GM23338 (cell line): ENCODE measurements at places on chromosomes 4 and X. TPM values are rescaled to one million over a fixed set of nuclear protein-coding genes. Genes with fewer than 3 reads are reported as not detected.

- H3K27ac ChIP-seq = no peak overlapping the region
- no peaks in the 10 kb centered on the region for H3K36me3 ChIP-seq
- H3K4me1 ChIP-seq = no peaks in the 10 kb centered on the region
- no peak overlapping the region for H3K4me3 ChIP-seq
Observed at GRCh38 chrX:82848111-82848510, 660.0 kb upstream of the POU3F4 start.

DNA sequence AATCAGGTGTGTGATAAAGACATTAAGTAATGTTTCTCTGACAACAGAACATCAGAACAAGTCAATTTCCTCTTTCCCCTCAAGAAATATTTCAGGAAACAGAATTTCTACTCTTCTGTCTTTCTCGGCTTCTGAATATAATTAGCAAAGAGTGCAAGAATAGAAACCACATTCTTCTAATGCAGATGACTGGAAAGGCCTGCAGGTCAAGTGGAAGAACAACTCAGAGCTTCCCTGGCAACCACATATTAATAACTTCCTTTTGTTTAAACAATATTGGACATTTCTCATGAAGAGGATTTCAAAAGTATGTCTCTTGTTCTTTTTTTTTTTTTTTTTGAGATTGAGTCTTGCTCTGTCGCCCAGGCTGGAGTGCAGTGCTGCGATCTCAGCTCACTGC lies 225.5 kb downstream of the PARM1 start:
- DNase-seq = no peak
- H3K36me3 ChIP-seq = no peaks in the 10 kb centered on the region
- H3K27me3 ChIP-seq = no peaks in the 10 kb centered on the region
- H3K4me1 ChIP-seq = no peaks in the 10 kb centered on the region
- H3K4me3 ChIP-seq = no peak overlapping the region

- no peak for DNase-seq
- H3K27ac ChIP-seq = no peak overlapping the region
- no peaks in the 10 kb centered on the region for H3K27me3 ChIP-seq
- H3K4me3 ChIP-seq = no peak overlapping the region
Observed at GRCh38 chr4:125388613-125389012, 73.9 kb downstream of the FAT4 start.

DNA sequence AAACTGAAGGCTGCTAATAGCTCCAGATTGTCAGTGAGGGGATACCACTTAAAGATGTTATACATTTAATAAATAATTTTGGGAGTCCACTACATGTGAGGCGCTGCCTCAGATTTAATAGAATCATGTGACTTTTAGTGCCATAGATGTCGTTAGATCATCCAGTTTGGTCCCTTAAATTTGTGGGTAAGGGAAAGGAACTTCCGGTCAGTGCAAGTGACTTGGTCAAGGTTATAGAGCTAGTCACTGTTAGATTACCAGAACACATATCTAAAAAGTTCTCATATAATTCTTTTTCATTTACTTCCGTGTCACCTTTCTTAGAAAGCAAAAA lies 529 bp upstream of the UBA6 start:
- no peaks in the 10 kb centered on the region for H3K27me3 ChIP-seq
- no peak for DNase-seq
- peaks cover 8% of the 10 kb centered on the region for H3K4me1 ChIP-seq

DNA sequence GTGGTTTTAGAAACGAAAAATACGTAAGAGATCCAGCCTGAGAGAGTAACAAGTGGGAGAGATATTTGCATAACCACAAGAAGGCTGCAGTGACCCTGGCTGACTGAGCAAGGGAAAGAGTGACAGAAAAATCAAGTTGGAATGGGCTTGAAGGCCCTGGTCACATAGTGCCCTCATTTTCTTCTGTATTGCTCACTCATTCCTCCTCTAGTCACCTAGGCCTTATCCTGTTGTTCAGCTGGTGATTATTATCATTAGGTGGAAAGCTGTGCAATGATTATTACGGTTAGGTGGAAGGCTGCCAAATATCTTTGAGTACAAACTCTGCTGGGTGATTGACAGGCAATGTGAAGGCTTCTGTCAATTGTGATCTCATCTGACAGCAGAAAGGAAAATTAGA lies 2384.1 kb downstream of the PCDH7 start:
- no peak overlapping the region for H3K27ac ChIP-seq
- H3K4me1 ChIP-seq = no peaks in the 10 kb centered on the region
- no peaks in the 10 kb centered on the region for H3K27me3 ChIP-seq
- H3K4me3 ChIP-seq = no peak overlapping the region
- peak; percentile 5 for DNase-seq
- H3K36me3 ChIP-seq = no peaks in the 10 kb centered on the region

DNA sequence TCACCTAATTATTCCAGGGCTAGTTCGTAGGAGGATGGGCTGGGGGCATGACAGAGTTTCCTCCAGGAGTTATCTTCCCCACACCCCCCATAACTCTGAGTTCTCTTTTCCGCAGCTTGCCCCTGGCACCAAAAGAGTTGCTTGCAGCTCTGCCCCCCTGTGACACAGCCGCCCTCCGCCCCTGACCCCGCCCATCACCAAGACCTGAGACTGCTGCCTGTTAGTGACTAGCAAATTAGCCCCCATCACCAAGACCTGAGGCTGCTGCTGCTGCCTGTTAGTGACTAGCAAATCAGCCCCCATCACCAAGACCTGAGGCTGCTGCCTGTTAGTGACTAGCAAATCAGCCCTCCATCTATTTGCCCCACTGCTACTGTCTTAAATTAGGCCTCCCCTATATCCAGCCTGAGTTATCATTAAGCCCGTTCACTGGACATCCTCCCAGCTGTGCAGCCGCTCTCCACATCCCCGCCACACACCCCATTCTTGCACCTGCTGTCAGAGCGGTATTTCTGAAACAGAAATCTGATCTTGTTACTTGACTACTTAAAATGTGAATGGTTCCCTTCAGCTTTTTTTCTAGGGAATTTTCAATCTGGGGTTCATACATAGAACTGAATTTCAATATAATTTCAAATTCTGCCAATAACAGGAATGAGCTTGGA lies 1.5 kb upstream of the PAPSS1 start:
- peak; percentile 57 for DNase-seq
- H3K27me3 ChIP-seq = peaks cover 7% of the 10 kb centered on the region; the same call in 1 of the 2 replicates
- H3K4me1 ChIP-seq = peaks cover 37% of the 10 kb centered on the region
- H3K4me3 ChIP-seq = peak overlapping the region; percentile 90

GRCh38 chrX:136906921-136907510 lies 26.5 kb upstream of the RBMX start:
- no peak overlapping the region for H3K27ac ChIP-seq
- H3K36me3 ChIP-seq = no peaks in the 10 kb centered on the region
- H3K4me3 ChIP-seq = no peak overlapping the region

- H3K4me1 ChIP-seq = peaks cover 8% of the 10 kb centered on the region; the same call in 1 of the 2 replicates
- H3K27ac ChIP-seq = no peak overlapping the region
- no peaks in the 10 kb centered on the region for H3K36me3 ChIP-seq
- peak overlapping the region; percentile 59 for H3K4me3 ChIP-seq
- peaks cover 96% of the 10 kb centered on the region for H3K27me3 ChIP-seq
Observed at GRCh38 chrX:139204898-139205667, 325.5 kb upstream of the F9 start.

GRCh38 chr4:101393256-101393655 lies 45.9 kb upstream of the PPP3CA start:
- DNase-seq = no peak
- no peak overlapping the region for H3K27ac ChIP-seq
- no peaks in the 10 kb centered on the region for H3K27me3 ChIP-seq

- H3K36me3 ChIP-seq = no peaks in the 10 kb centered on the region
- H3K27ac ChIP-seq = no peak overlapping the region
- H3K27me3 ChIP-seq = no peaks in the 10 kb centered on the region
- peaks cover 6% of the 10 kb centered on the region; the same call in 1 of the 2 replicates for H3K4me1 ChIP-seq
- H3K4me3 ChIP-seq = no peak overlapping the region
Observed at GRCh38 chr4:7770224-7771050, 169.2 kb downstream of the AFAP1 start.

DNA sequence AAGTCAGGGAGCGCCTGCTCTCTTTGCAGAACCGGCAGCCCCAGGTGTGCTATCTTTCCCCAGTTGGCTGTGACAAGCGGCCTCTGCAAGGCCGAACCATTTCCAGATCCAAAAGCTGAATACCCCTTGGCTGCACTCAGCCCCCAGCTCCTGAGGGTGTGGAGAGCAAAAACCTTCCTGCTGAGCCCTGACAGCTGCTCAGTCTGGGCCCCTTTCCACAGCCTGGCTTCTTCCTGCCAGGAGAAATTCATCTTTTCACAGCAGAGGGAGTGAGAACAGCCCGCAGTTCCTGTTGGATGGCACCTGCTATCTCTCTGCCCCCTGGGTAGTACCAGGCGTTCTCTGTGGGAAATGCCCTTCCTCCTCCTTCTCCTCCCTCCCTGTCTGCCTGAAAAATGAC lies 78.4 kb downstream of the DRD5 start:
- H3K36me3 ChIP-seq = no peaks in the 10 kb centered on the region
- no peak for DNase-seq
- H3K27ac ChIP-seq = no peak overlapping the region
- H3K4me3 ChIP-seq = no peak overlapping the region

DNA sequence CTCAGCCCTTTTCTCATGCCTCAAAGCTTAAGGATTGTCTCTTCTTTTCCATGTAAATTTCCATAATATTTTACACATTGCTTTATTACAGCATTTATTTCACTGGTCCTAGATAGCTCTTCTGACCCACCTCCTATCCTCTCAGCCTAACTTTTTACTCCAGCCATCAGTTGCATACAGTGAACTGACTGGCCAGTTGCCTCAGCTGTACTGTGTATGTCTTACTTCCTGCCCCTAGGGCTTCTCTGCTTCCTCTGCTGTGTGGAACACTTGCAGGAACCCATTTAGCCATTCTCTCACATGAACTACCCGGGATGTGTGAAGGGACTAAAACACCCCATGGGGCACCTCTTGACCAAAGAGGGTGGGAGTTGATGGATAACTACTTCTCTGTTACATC lies 18.0 kb downstream of the C4orf33 start:
- no peak overlapping the region for H3K4me3 ChIP-seq
- H3K36me3 ChIP-seq = no peaks in the 10 kb centered on the region
- no peak overlapping the region for H3K27ac ChIP-seq
- H3K27me3 ChIP-seq = no peaks in the 10 kb centered on the region
- peaks cover 13% of the 10 kb centered on the region; the same call in 1 of the 2 replicates for H3K4me1 ChIP-seq
- no peak for DNase-seq

DNA sequence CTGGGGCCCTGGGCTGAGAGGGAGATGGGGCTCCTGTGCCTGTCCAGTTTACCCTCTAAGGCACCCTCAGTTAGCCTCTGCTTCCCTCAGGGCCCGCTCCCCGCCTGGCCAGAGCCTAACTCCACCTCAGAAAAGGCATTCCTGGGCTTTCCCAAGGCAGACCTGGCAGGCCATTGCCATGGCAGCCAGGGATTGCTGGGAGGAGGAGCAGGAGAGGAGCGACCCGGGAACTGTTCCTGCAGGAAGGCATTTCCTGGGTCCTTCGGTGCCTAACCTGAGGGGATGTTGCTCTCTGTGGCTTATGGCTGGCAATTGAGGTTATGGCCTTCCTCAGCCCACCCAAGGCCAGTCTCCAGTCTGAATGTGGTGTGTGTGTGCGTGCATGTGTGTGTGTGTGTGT lies 131.3 kb downstream of the PJA1 start:
- H3K36me3 ChIP-seq = no peaks in the 10 kb centered on the region
- peak; percentile 2 for DNase-seq
- peaks cover 14% of the 10 kb centered on the region; the same call in 1 of the 2 replicates for H3K4me1 ChIP-seq

- no peaks in the 10 kb centered on the region for H3K4me1 ChIP-seq
- H3K4me3 ChIP-seq = no peak overlapping the region
- no peaks in the 10 kb centered on the region for H3K27me3 ChIP-seq
- no peak overlapping the region for H3K27ac ChIP-seq
Observed at GRCh38 chrX:7283741-7284140, 135.8 kb upstream of the PUDP start.

DNA sequence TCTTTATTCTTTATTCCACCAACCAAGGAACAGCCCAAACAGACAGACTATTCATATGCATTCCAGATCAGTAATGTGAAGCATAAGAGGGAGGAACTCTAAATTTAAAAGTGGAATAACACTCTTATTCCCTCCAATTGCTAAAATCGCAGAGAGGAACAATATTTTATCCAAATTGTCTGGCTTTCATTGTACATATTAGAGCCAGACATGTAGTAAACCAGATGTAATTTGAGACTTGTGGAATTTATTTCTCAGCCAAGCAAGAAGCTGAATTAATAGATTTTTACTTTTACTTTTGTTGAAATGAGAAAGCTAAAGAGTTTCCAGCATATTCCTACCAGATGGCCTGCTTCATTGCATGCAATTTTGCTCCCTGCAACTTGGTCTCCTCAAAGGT lies 674.6 kb upstream of the SLIT2 start:
- H3K4me1 ChIP-seq = no peaks in the 10 kb centered on the region
- H3K27me3 ChIP-seq = no peaks in the 10 kb centered on the region
- H3K36me3 ChIP-seq = no peaks in the 10 kb centered on the region
- DNase-seq = no peak
- no peak overlapping the region for H3K27ac ChIP-seq
- H3K4me3 ChIP-seq = no peak overlapping the region

DNA sequence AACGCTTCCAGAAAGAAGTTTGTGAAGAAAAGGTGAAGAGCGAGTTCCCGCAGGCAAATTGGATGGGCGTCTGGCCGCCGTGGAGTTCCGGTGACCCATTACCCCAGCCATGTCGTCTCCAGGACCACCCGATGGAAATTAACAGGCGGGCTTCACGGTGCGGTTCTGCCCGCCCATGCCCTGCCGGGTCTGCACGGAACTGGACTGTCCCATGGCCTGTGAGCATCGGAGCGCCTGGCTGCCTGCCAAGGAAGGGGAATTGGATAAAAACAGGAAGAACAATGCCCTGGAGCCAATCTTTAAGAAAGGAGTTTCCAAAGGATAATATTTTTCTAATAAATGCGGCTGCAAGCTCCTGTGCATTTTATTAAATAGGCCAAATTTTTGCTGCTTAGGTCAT lies 319.8 kb upstream of the SLC7A11 start:
- H3K27me3 ChIP-seq = no peaks in the 10 kb centered on the region
- peaks cover 3% of the 10 kb centered on the region; the same call in 1 of the 2 replicates for H3K4me1 ChIP-seq
- no peaks in the 10 kb centered on the region for H3K36me3 ChIP-seq
- no peak for DNase-seq
- H3K27ac ChIP-seq = no peak overlapping the region

GRCh38 chrX:42131856-42132255 lies 208.5 kb upstream of the CASK start:
- H3K36me3 ChIP-seq = no peaks in the 10 kb centered on the region
- no peak for DNase-seq
- no peak overlapping the region for H3K4me3 ChIP-seq
- H3K27me3 ChIP-seq = no peaks in the 10 kb centered on the region
- no peaks in the 10 kb centered on the region for H3K4me1 ChIP-seq
- H3K27ac ChIP-seq = no peak overlapping the region

DNA sequence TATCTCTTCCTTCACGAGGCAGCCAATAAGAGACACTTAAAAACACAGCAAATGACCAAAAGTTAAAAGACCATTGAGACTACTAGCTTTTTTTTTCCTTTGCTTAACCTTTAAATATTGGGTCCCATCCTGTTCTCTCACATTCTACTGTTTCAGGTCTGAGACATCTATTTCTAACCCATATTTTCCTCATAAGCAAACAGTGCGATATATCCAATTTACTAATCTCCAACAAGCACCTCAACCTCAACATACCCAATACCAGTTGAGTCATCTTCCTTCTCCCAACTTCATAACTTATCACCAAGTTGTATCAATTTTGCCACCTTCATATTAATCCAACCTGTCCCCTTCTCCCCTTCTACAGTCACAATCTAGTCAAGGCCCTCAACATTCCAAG lies 7.0 kb downstream of the AWAT1 start:
- DNase-seq = no peak
- no peak overlapping the region for H3K27ac ChIP-seq
- no peaks in the 10 kb centered on the region for H3K27me3 ChIP-seq
- no peaks in the 10 kb centered on the region for H3K36me3 ChIP-seq

USP51 gene
- 2.8 and 3.5 TPM in 2 replicates for polyA plus RNA-seq

MAGEA9 gene
- not detected in 2 replicates for polyA plus RNA-seq

HSD17B11 gene
- 9.7 and 9.8 TPM in 2 replicates for polyA plus RNA-seq

ARMCX1 gene
- polyA plus RNA-seq = 27.9 and 28.0 TPM in 2 replicates
